ENCODE measurements at places on chromosomes 3 and 15.
A peak's percentile ranks its signal among the peaks of the same experiment; 100 is the strongest.

GRCh38 chr3:81197386-81197785 is 564.1 kb downstream of the GBE1 start:
- no peak for DNase-seq

GRCh38 chr15:50848349-50848748 is 60.1 kb upstream of the AP4E1 start:
- DNase-seq: no peak

DNA sequence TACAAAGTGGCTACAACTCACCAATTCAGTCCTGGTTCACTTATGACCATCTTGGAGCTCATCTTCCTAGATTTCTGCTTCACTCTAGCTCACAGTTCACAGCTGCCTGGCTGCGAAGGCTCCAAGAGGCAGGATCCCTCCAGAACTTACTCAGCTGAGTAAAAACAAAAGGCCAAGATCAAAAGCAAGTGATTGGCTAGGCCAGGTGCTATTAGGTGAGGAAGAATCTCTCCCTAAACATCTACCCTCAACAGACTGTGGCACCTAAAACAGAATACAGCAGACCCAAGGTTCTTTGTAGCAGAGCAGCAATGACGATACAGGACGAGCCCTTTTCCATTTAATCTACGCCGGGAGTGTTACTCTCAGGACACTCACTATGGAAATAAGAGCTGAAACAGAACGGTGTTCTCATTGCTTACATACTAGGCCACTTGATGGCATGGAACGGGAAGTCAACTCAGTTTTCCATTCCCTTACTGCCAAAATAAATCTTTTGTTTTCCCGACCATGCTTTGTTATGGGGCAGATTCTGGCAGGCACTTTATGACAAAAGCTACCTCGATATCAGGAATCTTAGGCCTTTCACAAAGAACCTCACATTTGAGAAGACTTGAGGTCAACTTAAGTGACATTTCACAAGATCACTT is 901 bp downstream of the ICE2 start:
- peak; percentile 47 for DNase-seq

GRCh38 chr3:129590215-129590614 is 16.3 kb downstream of the PLXND1 start:
- no peak for DNase-seq

DNA sequence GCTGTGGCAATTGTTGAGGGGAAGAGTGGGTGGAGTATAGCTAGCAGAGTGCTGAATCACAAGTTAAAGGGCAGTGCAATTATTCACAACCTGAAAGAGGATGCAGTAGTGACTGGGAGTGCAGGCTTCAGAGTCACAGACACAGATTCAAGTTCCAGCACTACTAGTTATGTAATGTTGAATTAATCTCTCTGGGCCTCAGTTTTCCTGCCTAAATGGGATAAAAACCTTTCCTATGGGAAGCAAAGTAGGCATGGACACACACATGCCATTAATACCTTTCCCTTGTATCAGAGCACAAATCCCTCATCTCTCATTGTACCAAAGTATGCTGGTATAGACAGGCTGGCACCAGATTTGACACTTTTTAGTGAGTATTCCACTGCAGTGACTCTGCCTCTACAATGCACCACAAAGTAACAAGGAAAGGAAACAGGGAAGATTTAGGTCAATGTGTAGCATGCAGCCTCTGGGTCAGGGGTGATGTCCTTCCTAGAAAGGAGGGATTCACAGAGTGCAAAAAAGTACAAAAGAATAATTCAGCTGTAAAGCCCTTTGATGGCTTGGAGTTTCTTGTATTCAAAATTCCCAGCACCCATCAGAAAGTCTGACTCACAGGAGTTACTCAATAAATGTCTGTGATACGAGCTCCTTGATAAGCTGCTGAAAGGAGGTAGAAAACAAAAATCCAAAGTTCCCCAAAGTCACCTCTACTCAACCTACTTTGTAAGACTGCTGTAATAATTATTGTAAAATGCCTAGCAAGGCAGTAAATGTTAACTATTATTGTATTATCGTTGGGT is 507.5 kb upstream of the TGFBR2 start:
- DNase-seq: no peak

DNA sequence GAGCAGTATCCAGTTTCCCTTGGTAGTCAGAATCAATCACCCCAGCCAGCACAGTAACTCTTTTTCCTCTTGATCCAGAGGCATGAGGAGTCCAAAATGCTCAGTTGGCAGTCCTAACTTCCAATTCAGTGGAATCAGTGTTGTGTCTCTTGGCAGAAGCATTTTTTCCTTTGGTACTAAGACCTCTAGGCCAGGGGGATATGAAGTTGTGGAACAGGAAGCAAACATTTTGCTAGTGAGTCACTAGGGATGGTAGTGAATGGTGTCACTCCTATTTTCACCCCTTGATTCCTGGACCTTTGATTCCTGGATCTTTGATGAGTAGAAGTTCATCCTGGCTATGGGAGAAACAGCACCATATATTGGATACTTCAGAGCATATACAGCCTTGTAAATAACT is 70.5 kb upstream of the ALDH1A3 start:
- no peak for DNase-seq

DNA sequence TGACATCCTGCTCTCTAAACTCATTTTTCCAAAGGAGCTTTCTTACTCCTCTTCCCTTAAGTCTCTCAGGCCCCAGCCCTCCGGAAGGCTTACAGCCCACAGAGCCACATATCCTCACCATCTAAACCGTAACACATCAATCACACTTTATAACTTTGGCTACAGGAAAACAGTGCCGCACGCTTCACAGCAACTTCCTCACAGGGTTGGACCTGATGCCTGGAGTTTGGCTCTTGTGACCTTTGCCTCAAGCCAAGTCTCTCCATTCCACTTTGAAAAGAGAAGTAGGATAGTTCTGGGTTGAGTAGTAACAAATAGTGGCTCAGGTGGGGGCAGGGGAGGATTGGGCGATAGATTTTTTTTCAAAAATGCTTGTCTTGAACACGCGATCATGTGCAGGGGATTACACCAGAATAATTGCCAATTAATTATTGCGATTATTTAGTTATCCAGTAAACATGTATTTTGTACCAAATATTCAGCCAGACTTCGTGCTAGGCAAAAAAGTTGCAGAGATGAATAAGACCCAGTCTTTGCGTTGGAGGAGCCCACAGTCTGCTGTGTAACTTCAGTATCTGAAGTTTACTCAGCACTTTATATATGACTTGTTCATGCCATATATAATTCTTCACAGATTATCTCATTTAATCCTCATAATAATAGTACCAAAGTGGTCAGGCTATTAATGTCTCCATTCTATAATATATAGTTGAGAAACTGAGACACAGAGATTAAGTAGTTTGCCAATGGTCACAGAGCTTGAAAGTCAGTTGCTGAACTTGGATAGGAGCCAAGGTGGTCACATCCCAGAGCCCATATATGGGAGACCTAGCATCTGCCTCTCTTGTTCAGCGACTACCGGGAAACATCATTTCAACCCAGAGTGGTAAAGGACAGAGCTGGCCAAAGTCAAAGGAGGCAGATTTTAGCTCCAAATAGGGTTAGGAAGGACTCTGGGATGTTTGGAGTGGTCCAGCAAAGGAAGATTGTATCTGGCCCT is 2.4 kb upstream of the ETV5 start:
- peak; percentile 66 for DNase-seq

- DNase-seq: no peak
These were observed 247.3 kb upstream of the CHRM5 start for GRCh38 chr15:33720952-33721351.

- no peak for DNase-seq
These were observed 15.0 kb downstream of the GRK7 start for GRCh38 chr3:141777957-141778813.

GRCh38 chr3:61015859-61016258 is 235.4 kb downstream of the FHIT start:
- DNase-seq: no peak

- DNase-seq: no peak
These were observed 22.1 kb upstream of the PRR23E start for GRCh38 chr3:127170814-127171213.

DNA sequence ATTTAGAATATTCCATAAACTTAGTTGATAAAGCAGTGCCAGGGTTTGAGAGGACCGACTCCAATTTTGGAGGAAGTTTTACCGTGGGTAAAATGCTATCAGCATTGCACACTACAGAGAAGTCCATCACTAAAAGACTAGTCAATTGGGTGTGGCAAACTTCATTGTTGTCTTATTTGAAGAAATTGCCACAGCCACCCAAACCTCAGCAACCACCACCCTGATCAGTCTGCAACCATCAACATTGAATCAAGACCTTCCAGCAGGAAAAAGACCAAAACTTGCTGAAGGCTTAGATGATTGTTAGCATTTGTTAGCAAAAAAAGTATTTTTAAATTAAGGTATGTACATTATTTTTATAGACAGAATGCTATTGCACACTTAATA is 60.5 kb downstream of the KLF13 start:
- DNase-seq: no peak

GRCh38 chr3:171813897-171814460 is 3.7 kb upstream of the PLD1 start:
- peak; percentile 79 for DNase-seq

GRCh38 chr15:31049111-31049510 is 52.4 kb downstream of the TRPM1 start:
- DNase-seq: no peak

DNA sequence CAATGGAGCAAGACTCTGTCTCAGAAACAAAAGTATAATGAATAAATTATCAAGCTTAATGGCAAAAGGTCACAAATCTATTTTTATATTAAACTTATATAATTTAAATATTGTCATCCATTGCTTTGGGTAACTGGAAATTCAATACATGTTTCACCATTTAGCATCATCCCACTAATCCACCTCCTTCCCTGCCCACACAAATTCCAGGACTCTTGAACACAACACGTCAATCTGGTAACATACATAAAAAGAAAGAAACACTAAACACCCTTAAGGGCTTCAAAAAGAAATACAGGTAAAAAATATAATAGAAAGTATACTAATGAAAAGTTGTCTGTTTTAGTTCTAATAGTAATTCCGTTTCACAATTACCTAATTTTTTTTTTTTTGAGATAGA is 149.4 kb downstream of the STAG1 start:
- no peak for DNase-seq

DNA sequence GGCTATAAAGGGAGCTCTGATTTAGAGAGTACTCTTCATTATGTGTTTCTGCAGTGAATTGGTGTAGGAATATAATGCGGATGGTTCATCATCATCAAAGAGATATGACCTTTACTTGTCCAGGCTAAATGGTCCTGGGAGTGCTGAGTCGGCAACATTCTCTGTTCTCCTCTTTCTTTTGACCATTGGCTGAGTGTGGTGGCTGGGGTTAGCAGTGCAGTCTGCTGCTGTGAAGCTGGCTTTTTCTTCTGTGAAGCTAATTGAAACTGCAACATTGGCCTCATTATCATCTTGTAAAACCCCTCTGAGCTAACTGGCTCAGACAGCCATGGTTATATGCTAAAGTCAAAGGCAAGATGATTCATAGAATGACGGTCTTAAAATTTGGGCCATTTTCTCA is 83.8 kb downstream of the THRB start:
- no peak for DNase-seq

DNA sequence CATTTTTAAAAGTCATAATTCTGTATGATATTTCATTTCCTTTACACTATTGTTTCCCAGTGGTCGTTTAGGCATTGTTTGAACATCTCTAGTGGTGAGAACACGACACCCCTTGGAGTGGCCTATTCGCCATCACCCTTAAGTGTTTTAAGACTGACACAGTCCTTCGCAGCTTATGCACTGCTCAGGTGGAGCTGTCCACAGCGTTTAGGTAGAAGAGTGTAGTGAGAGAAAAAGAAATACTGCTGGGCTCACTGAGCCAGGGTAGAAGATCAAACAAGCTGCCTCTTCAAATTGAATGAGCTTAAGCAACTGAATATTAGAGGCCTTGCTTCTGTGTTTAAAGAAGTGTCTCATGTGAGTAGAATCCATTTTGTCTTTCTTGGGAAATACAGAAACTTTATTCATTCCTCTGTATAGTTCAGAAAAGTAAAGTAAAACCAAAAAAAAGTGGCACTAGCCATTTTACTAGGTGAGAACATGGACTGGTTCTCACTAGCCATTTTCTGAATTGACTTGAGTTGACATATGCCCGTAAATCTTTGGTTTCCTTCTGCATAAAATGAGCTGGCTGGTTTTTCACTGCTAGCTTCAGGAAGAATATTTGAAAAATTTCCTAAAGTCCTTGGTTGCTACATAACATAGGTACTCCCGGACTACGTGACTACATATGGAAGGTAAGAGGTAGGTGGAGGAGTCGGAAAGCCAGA is 155.9 kb downstream of the P3H2 start:
- no peak for DNase-seq

GRCh38 chr3:66052721-66053549 is 14.2 kb upstream of the MAGI1 start:
- DNase-seq: no peak
